ENCODE measurements at places on chromosomes 12 and 14.

DNA sequence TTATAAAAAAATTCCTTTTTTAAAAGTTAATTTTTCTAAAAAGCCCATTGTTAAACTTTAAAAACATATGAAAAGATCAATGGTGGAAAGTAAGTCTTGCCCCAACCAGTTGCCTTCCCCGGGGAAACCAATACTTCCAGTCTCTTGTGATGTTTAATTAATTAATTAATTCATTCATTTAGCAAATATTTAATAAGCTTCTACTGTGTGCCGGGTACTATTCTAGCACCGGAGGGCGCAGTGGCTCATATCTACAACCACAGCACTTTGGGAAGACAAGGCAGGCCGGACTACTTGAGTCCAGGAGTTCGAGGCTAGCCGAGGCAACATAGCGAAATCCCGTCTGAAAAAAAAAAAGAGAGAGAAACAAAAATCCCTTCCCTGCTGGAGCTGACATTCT is 87.4 kb downstream of the HECTD4 start:
- DNase-seq: no peak

DNA sequence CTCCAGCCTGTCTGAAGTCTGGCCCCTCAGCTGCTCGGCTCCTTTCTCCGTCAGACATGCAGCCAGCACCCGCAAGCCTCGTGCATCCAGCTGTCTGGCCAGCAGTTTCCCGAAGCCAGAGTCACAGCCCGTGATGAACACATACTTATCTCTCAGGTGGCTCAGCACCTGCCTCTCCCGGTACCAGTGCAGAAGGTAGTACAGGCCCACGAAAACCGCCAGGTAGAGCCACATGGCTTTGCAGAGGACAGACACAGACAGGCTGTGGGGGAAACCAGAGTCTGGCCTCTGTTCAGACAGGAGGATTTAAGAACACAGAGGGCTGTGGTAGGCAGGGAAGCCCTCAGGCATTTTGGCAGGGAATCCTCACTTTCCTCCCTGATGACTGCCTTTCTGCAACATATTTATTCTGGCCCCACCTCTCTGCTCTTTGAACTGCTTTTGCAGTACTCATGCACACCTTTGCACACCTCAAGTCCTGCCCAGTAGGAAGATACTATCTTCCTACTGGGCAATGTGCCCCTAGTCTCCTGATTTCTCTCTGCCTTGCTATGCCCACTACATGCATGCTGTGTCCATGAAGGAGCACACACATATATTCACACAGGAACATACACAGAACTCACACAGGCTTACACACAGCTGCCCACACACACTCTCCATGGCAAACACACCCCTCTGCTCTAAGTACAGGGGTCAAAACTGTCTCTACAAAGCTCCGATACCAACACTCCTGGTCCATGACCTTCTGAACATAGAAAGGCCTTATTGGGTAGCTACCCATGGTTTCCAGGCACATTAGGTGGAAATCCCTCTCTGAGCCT is at the start of gene RDH16:
TSS of gene RDH16 (minus strand) at position 380 of the 824 bp plus-strand sequence. CDS start at position 234, 146 bp downstream.
- no peak for DNase-seq

GRCh38 chr14:90281756-90282155 is 25.4 kb downstream of the PSMC1 start:
- DNase-seq: no peak

DNA sequence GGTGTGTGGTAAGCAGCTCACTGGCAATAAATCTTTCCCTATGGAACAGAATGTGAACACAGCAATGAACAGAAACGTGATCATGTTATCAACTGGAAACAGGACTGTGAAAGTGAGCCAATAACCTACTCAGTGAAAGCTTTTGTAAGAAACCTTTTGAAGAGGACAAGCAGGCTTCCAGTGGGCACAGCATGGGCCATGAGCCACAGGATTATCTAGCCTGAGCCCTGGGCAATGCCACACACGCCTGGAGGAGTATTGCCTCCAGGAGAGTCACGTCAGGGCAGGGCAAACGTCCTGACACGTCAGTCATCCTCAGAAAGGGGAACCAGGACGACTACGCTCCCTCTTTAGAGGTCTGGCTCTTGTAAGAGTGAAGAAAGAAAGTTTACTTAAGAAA is 32.3 kb downstream of the NRDE2 start:
- no peak for DNase-seq

GRCh38 chr14:68727315-68728047 is 65.4 kb downstream of the ZFP36L1 start:
- peak; percentile 16 for DNase-seq

DNA sequence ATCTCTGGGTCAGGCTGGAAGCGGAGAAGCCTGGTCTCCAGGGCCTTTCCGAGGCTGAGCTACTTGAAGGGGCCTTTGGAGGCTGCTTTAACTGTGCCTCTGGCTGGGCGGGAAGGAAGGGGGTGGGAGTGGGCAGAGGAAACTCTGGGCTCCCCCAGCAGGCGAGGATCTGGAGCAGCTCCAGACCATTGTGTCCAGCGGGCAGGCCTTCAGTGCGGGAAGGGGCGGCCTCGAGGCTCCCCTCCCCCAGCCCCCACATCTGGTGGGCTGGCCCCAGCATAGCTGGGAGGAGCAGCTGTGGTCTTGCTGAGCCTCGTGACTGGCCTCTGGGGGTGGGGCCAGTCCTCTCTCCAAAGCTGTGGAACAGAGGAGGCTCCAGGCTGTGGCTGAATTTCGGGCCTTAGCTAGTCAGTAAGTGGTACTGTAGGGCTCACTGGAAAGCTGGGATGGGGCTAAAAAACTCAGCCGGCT is 3.4 kb downstream of the TAMALIN start:
- peak; percentile 97 for DNase-seq

DNA sequence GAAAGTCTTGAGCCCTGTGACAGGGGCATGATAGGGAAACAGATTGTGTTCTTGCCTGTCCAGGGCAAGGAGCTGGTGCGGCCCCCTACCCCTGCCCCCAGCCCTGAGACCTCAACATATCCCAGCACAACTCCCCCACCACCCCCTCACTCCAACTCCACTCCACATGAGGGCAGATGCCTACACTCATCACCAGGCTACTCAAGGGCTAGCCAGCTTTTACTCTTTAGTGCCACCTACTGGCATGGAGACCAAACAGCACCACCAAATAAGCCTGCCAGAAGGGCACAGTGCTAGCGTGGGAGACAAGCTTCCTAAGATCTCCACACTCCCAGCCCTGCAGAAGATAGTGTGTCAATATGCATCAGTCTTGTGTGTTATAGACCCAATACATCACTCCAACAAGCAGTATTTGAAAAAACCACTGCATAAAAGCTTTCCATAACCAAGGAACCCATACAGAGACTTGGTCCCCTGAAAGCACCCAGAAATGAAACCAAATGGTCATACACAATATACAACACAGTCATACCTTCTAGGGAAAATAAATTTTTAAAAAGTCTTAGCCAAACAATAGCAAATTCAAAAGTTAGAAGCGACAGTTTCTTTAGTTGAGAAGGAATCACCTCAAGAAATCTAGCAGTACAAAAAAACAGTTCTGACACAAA is 154.4 kb downstream of the KCNK10 start:
- peak; percentile 42 for DNase-seq

DNA sequence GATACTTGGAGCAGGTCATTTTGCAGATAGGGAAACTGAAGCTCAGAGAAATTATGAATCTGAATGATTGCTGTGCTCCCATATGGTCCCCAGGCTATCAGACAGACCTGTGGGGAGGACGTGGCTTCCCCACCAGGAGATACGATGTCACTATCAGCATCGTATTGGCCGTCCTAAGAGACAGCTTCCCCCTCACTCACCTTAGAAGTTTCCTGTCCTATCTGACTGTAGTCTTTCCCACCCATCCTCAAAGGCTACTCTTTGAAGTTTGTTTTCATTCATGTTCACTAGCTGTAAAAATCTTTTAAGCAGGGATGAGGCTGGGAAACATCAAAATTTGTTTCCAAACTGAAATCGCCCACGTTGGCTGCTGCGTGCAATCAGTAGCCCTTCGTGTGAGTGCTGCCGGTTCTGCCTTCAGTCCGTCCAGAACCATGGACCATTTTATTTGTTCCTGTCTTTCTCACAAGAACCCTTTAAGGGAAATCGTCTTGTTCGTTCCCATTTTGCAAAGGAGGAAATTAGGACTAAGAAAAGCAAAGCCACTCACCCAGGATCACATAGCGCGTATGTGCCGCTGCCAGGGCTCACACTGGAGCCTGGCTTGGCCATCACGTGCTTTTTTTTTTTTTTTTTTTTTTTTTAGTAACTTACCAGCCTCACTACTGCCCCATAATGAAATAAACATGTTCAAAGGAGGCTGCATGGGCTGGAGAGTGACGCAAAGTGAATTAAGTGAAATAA is 1.0 kb upstream of the KDM2B start:
- no peak for DNase-seq

Measured in dermis microvascular lymphatic vessel endothelial cell (primary cell).